CD14-positive monocyte (primary cell): ENCODE measurements at places on chromosomes 13 and 19. TPM values are rescaled to one million over a fixed set of nuclear protein-coding genes. Genes with fewer than 3 reads are reported as not detected.

GRCh38 chr19:13155472-13156359 lies 5.5 kb downstream of the IER2 start:
- peak; percentile 74 for DNase-seq
- peaks cover 12% of the 10 kb centered on the region for H3K36me3 ChIP-seq
- peak overlapping the region; percentile 96 for H3K27ac ChIP-seq
- H3K4me3 ChIP-seq: peak overlapping the region; percentile 100
- H3K27me3 ChIP-seq: no peaks in the 10 kb centered on the region
- peaks cover 32% of the 10 kb centered on the region for H3K4me1 ChIP-seq

DNA sequence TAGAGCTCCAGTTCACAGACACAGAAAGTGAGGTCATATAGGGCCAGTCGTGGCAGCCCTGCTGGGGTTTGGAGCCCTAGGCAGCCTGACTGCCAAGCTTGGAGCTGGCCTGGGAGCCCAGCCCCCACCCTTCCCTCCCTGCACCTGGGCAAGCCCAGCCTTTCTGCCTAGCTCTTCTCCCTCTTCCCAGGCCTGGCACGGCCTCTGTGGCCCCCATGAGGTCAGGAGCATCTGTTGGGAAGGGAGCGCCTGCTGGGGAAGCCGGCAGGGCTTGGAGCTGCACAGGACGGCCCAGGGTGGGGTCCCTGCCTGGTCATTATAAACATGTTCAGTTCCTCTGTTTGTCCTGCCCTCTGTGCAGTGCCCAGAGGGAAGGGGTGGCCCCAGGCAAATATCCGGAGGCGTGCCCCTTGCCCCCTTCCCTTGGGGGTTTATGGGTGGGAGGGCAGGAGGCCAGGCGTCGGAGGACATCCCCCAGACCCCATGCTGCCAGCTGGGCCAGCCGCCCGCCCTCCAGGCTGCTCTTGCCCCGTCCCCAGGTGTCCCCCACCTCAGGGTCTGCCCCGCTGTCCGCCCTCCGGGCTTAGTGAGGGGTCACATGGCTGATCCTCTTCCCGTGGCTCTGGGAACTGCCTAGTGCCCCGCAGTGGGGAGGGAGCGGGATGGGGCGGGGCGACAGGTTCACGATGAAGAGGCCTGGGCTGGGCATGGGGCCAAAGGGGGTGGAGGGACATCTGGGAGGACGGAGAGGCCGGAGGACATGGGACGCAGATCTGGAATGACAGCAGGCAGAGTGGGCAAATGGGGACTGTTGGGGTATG lies 30.0 kb upstream of the NCCRP1 start:
- H3K4me1 ChIP-seq: no peaks in the 10 kb centered on the region
- H3K27ac ChIP-seq: no peak overlapping the region
- H3K36me3 ChIP-seq: peaks cover 21% of the 10 kb centered on the region
- DNase-seq: no peak

The NR2C2AP gene
- polyA plus RNA-seq: 7.8 and 10.6 TPM in 2 replicates

The ZSCAN1 gene
- polyA plus RNA-seq: not detected

The ZNF543 gene
- 1.1 TPM for polyA plus RNA-seq
